GM23338 (cell line): ENCODE measurements at places on chromosomes 2 and 18. TPM values are rescaled to one million over a fixed set of nuclear protein-coding genes. Genes with fewer than 3 reads are reported as not detected.

GRCh38 chr18:55457028-55457427 lies 131.0 kb downstream of the TCF4 start:
- H3K4me3 ChIP-seq: no peak overlapping the region
- no peaks in the 10 kb centered on the region for H3K36me3 ChIP-seq
- H3K27me3 ChIP-seq: no peaks in the 10 kb centered on the region
- H3K27ac ChIP-seq: no peak overlapping the region
- DNase-seq: no peak

DNA sequence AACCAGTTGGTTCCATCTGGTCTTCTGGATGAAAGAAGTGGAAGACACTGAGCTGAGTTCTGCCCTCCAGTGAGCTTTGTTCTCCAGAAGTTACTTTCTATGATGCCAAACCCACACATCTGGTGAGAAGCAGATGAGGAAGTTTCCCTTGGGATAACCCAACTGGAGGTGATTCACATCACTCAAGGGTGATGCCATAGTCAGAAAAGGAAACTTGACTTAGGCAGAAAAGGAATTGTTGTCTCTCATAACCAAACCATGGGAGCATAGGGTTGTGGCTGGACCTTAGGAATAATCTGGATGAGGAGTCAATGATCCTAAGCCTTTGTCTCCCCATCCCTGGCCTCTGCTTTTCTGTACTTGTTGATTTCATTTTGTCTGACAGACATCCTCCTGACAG lies 43.7 kb downstream of the CDC42EP3 start:
- DNase-seq: no peak

GRCh38 chr18:22558945-22559385 lies 141.2 kb upstream of the CTAGE1 start:
- no peaks in the 10 kb centered on the region for H3K36me3 ChIP-seq
- peaks cover 28% of the 10 kb centered on the region for H3K4me1 ChIP-seq
- H3K27me3 ChIP-seq: peaks cover 71% of the 10 kb centered on the region
- DNase-seq: peak; percentile 40

DNA sequence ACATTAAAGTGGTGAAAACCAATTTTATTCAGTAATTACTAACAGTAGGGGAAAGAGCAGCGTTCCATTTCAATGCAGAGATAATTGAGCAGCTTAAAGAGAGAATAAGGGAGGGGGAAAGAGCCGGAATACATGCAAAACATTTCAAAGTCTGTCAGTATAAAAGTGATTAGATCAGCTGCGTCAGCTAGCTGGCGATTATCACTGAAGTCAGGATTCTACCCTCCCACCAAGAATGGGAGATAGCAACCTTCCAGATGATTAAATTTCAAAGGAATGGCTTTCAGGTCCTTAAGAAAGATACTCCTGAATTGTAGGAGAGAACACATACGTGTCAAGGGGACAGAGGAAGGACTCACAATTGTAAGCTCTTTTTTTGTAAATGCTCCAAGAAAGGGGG lies 2.7 kb upstream of the ZC3H6 start:
- no peaks in the 10 kb centered on the region for H3K27me3 ChIP-seq
- H3K36me3 ChIP-seq: no peaks in the 10 kb centered on the region
- peaks cover 6% of the 10 kb centered on the region; the same call in 1 of the 2 replicates for H3K4me1 ChIP-seq
- DNase-seq: peak; percentile 8
- H3K4me3 ChIP-seq: no peak overlapping the region

DNA sequence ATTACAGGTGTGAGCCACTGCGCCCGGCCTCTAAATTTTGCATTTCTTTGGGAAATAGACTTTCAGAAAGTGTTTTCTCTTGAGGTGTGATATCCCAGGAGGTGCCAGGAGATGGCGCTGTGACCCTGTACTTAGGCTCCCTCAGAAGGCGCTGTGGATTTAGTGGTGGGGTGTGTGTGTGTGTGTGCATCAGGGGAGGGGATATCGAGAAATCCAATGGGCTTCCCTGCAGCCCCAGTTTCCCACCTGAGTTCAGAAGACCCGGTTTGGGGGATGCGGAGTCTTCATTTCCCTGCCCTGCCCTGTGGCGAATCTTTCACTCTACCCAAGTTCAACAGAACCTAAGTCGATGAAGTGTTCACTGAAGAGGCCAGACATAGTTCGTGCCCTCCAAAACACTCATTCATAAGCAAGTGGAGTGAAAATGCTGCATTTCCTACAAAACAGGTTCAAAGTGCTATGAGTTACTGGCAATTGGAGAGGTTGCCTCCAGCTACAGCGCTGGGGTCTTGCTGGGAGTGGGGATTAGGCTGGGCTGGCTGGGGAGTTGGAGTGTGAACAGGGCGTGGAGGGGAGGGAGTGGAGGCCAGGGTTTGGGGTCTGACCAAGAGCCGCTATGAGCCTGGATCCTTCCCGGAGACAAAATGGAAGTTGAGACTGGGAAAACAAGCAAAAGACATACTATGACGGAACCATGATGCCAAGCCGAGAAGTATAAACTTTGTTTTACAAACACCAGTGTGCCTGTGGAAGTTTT lies 6.5 kb upstream of the WNT6 start:
- H3K4me3 ChIP-seq: peak overlapping the region; percentile 31; the same call in 1 of the 2 replicates
- H3K27ac ChIP-seq: no peak overlapping the region
- DNase-seq: peak; percentile 89
- H3K4me1 ChIP-seq: peaks cover 42% of the 10 kb centered on the region
- no peaks in the 10 kb centered on the region for H3K36me3 ChIP-seq
- H3K27me3 ChIP-seq: peaks cover 61% of the 10 kb centered on the region

GRCh38 chr2:225920621-225921220 lies 521.2 kb downstream of the NYAP2 start:
- no peak overlapping the region for H3K27ac ChIP-seq
- H3K27me3 ChIP-seq: no peaks in the 10 kb centered on the region
- no peaks in the 10 kb centered on the region for H3K36me3 ChIP-seq
- H3K4me1 ChIP-seq: no peaks in the 10 kb centered on the region
- H3K4me3 ChIP-seq: no peak overlapping the region

DNA sequence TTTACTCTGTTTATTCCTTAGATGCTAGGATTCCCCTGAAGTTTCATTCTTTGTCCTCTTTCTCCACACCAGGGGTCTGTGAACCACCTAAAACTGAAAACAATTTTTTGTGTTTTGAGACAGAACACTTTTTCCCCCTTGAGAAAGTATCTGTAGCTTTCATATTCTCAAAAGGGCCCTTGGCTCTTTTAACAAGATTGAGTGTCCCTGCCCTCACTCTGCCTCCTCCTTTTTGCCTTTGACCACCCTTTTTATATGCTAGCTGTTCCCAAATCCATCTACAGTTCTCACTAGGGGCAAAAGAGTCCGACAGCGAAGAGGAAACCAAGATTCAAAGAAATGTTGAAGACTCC lies 883 bp upstream of the EHBP1 start:
- no peaks in the 10 kb centered on the region for H3K36me3 ChIP-seq
- peak; percentile 12 for DNase-seq

DNA sequence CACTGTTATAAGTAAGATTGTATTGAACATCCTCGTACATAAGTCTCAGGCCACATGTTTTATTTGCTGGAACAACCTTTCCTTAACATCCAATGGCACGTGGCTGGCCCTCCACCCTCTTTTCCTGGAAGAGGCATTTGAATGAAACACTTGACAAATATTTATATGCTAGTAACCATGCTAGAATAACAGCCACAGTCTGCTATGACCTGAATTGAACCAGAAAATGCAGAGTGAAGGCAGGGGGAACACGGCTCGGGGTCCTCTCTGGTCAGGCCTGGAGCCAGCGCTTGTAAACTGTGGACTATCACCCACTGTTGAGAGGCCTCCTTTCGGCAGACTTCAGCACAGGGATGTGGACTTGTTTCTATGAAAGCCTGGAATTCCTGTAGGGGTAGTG lies 198.2 kb upstream of the COPS8 start:
- no peaks in the 10 kb centered on the region for H3K36me3 ChIP-seq
- no peaks in the 10 kb centered on the region for H3K4me1 ChIP-seq
- no peaks in the 10 kb centered on the region for H3K27me3 ChIP-seq
- no peak overlapping the region for H3K4me3 ChIP-seq
- H3K27ac ChIP-seq: no peak overlapping the region
- DNase-seq: peak; percentile 9

GRCh38 chr2:217138284-217138683 lies 278.4 kb upstream of the TNP1 start:
- H3K27me3 ChIP-seq: no peaks in the 10 kb centered on the region
- peaks cover 3% of the 10 kb centered on the region; the same call in 1 of the 2 replicates for H3K36me3 ChIP-seq
- DNase-seq: no peak
- H3K27ac ChIP-seq: no peak overlapping the region

GRCh38 chr2:239819974-239820555 lies 205.1 kb downstream of the NDUFA10 start:
- H3K27ac ChIP-seq: no peak overlapping the region
- no peaks in the 10 kb centered on the region for H3K36me3 ChIP-seq
- H3K27me3 ChIP-seq: no peaks in the 10 kb centered on the region
- H3K4me1 ChIP-seq: no peaks in the 10 kb centered on the region
- no peak overlapping the region for H3K4me3 ChIP-seq

- no peaks in the 10 kb centered on the region for H3K27me3 ChIP-seq
- H3K4me1 ChIP-seq: no peaks in the 10 kb centered on the region; the same call in 1 of the 2 replicates
- no peak for DNase-seq
- H3K27ac ChIP-seq: no peak overlapping the region
- H3K36me3 ChIP-seq: no peaks in the 10 kb centered on the region
These were observed 201.0 kb downstream of the CAMKMT start for GRCh38 chr2:44562737-44563136.

DNA sequence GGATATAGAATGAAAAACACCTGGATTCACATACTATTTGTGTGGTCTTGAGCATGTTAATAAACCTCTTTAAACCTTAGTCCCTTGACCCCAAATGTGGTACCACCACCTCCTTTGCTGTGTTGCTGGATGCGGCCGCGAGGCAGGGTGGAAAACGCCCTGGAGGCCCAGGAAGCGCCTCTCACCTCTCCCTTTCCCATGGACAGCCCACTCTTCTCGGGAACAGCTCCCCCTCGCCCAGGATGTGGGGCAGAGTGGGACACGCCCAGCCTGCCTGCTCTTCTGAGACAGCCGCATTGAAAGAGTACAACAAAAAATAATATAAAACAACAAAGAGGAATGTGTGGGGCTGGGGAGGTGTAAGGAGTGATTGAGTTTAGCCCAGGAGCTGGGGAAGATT lies 549.0 kb upstream of the ID2 start:
- H3K4me1 ChIP-seq: no peaks in the 10 kb centered on the region
- no peaks in the 10 kb centered on the region for H3K36me3 ChIP-seq
- no peaks in the 10 kb centered on the region for H3K27me3 ChIP-seq
- H3K27ac ChIP-seq: no peak overlapping the region
- no peak overlapping the region for H3K4me3 ChIP-seq

DSG1 gene
- 0.04 TPM in 1 of 2 replicates, not detected in the other for total RNA-seq

KCNIP3 gene
- 0.83 and 2.6 TPM in 2 replicates for total RNA-seq

ASPRV1 gene
- 0.82 and 1.4 TPM in 2 replicates for total RNA-seq

ASXL3 gene
- 1.4 and 2.6 TPM in 2 replicates for total RNA-seq
